ENCODE measurements at places on chromosomes 11 and 22.

DNA sequence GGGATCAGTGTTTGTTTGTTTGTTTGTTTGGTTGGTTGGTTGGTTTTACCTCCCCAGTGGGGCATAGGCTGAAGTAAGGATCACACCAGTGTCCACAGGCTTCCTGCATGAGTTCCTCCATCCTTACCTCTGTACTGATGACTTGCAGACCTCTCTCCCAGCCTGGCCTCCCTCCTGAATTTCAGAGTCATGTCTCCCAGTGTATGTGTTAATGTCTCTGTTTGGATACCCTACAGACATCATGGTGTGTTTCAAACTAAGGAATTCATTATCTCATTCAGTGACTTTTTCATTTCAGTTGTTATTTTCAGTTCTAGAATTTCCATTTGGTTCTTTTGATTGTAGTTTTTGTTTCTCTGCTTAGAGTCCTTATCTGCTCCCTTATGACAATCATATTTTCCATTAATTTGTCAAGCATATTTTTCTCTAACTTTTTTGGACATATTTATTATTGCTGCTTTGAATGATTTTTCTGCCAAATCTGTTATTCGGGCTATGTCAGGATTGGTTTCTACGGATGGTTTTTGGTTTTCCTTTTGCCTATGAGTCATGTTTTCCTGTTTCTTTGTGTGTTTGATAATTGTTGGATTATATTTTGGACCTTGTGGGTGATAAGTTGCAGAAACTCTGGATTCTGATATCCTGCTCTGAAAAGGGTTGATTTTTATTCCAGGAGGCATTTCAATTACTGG, 23.6 kb downstream of the MYEOV start:
- DNase-seq = no peak

DNA sequence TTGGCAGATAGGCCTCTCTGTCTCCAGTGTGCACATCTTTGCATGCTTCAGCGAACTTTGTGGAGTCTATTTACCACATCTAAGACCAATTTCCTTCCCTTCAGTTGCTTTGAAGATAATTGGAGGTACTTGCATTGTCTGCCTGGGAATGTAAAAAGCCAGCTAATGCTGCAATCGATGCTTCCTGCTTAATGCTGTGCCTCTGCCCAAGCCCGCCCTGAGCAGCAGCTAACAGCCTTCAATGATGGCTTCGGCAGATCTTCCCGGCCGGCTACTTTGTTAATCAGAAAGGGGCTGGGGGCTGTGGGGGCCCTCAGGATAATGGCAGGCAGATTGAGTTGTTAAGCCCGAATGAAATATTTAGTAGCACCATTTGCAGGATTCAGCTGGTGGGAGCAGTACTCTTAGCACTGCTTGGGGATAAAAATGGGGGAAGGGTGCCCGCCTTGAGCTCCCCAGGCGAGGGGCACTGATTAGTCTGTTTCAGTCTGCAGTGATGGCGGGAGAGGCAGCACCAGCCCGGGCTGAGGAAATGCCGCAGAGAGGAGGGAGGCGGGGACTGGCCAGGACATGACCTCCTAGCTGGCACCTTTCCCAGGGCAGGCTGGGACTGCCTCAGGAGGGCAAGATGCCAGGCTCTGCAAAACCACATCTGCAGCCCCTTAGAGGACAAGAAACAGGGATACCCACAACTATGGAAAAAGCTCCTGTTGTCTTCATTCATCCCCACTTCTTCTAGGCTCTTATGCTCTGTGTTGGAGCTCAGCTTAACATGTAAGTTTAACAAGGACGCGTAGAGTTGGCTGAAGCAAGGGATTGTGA, 460.0 kb downstream of the BUD13 start:
- no peak for DNase-seq

GRCh38 chr22:38259370-38259769, 13.4 kb downstream of the TMEM184B start:
- DNase-seq = no peak

- no peak for DNase-seq
Observed at GRCh38 chr22:48268771-48269552, 1506.5 kb downstream of the TBC1D22A start.

GRCh38 chr11:32280339-32280738, 155.0 kb downstream of the WT1 start:
- DNase-seq = no peak

- DNase-seq = no peak
Observed at GRCh38 chr22:23123804-23124254, 18.0 kb downstream of the RSPH14 start.

DNA sequence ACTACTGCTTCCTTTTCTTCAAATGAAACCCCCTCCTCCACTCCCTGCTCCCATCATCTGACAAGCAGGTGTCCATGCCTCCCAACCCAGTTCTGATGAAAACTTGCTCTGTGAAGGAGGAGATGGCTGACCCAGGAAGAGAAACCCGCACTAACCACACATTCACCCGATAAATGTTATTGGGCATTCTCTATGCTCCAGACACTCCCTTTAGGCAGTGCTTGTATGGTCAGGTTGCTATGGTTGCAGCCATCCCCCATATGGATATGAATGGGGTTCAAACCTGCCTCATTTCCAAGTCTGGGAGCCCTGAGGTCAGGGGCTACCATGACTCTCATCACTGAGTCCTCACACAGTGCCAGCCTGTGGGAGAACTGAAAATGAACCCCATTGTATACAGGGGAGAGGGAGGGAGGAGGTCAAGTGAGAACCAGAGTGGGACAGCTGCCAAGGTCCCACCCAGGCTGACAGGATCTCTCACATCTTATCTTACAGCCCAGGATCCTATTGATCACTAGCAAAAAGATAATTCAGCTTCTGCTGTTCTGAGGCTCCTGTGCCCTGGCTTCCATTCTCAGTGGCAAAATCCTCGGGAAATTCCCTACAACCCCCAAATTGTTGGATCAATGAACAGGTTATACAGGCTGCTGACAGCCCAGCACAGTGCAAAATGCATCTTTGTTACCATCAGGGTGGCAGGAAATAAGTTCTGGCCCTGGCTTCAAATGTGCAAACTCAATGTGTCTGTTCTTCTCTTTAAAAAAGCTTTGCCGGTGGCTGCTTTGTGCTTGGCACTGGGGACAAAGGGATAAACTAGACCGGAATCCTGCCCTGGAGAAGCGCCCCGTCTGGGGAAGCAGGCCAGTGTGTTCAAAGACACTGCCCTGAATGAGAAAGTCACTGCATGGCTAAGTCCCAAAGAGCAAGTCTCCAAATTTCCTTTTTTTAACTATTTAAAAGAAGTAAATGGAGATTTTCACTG, 22.7 kb upstream of the ACER3 start:
- no peak for DNase-seq

DNA sequence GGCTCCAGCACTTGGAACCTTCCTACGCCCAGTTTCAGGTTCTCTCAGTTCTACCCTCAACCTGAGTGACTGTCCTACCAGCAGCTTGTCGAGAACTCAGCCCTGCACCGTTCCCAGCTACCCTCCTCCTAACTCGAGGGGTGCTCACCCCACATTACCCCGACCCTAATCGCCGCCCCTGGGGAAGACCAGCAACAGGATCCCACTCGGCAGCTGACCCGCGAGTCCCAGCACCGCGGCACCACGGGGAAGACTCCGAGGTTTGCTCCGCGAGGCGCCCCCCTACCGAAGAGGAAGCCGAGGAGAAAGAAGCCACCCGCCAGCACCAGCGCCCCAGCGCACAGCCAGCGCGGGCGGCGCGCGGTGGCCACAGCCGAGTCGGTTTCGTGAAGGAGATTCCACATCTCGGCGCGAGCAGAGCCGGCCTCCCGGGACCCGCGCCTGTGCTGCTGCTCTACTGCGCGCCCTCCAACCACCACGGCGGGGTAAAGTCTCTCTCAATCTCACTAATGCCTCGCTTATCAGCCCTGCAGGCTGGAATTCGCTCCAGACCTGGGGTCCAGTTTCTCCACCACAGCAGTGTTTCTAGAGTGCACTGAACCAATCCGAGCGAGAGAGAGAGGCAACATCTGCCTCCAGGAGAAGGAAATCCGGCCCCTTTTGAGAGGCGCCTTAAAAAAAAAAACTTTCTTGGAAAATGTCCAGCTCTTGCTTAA, at the start of gene FOLH1:
Gene FOLH1 (minus strand): TSS at position 597 of the 716 bp plus-strand sequence. CDS start 193 bp downstream, at position 404.
- peak; percentile 36 for DNase-seq

- no peak for DNase-seq
Observed at GRCh38 chr11:73715541-73715940, 45.3 kb downstream of the RAB6A start.

GRCh38 chr11:89381094-89381493, 110.1 kb downstream of the NOX4 start:
- peak; percentile 89 for DNase-seq

- no peak for DNase-seq
Observed at GRCh38 chr11:93476796-93477195, 66.4 kb downstream of the SMCO4 start.

DNA sequence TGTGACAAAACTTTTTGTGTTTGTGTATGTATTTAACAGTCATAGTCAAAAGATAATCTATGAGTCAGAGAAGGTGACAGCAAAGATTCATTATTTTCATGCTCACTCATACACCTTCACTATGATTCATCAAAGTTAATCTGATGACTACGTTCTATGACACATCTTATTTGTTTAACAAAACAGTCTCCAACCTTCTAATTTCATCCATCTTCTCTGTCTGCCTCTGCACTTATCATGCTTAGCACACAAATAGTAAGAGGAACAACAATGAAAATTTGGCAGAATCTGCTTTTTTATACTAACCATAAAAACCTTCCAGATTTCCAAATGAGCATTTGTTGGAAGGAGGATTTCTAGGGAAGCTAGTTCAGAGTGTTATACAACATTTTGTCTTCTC, 568.9 kb downstream of the LUZP2 start:
- peak; percentile 4 for DNase-seq

- DNase-seq = no peak
Observed at GRCh38 chr11:11045156-11045930, 187.5 kb upstream of the ZBED5 start.

DNA sequence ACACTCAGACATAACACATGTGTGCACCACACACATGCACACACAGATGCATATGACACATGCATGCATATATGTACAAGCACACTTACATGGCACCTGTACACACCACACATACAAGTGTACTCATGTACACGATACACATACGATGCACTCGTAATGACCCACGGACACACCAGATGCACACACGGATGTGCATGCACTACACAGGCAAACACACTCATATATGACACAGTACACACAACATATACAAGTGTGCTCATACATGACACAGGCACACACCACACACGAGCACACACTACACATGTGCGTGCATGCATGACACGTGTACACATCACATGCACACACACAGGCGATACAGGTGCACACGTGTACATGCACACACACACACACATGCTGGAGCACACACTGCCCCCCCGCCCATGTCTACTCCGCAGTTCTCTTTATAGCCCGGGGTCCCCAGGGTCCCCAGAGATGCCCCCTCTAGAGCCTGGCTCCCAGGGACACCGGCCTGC, 4.8 kb upstream of the TH start:
- DNase-seq = no peak

DNA sequence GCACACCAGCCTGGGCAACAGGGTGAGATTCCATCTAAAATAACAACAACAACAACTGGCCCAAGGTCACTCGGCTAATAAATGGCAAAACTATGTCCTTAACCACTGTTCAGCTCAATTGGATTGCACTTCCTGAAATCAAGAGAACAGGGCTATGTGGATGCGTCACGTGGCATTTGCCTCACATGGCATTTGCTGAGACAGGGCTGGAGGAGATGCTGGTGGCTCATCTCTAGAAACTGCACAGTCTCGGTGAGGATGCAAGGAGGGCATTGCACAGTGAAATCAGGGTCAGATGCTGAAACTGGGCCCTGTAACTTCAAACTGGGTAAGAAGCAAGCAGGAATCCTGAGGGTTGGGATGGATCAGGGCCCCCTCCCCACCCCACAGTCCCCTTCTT, 171.9 kb downstream of the BUD13 start:
- no peak for DNase-seq

DNA sequence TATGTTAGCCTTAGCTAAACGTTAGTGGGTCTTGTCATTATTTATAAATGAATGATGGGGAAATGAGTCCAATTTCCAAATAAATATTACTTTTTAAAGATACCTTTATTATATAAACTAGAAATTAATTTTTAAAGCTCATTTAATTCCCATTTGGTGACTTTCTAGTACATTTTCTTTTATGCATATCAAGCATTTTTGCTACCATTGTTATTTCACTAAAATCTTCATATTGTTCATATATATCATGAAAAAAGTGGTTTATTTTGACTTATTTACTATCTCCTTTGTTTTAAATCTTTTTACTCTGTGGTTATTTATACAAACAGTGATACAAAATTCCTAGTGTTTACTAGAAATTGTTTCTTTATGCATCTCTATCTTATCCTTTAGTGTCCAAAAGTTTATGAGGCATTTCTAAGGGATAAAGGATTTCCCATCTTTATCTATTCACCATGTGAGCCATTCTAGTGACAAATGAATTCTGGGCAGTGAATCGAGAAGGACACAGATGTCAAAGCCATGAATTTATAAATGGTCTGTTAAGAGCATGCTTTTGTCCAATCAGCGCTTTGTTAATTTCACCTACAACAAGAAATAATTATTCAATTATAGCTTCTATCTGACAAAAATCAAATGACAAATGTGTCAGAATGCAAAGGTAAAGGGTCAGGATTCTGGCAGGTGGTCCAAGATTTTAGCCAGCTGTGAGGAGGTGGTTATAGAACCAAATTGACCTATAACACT, 70.6 kb downstream of the PRMT3 start:
- DNase-seq = no peak

- DNase-seq = no peak
Observed at GRCh38 chr22:26744892-26745808, 87.8 kb downstream of the MIAT start.

DNA sequence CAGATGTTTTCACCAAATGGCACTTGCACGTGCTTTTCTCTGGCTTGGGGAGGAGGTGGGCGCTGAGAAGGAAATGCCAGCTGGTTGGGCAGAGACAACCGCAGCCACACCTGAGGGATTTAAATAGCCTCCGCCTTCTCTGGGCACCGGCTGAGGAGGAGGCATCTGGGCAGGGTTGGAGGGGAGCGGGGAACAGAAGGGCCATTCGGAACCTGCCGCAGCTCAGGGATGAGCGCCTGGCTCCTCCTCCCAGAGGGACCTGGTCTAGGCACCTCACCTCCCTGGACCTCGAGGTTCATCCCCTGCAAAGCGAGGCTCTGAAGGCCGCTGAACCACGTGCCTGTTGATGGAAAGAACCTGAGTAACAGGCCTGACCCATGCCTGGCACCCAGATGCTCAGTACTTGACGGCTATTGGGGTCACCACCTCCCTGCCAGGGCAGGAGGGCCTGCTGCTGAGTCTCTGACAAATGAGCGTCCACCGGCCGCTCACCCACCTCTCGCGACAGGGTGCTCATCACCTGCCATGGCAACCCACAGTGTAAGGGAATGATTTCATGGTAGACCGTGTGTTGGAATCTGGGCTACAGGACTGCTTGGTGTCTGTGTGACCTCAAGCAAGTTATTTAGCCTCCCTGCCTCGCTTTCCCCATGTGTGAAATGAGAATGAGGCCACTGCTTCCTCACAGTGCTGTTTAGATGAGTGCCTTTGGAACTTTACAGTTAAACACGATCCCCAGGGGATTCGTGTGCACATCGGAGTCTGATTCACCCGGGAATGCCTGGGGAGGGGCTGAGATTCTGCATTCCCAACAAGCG, 2.0 kb upstream of the KDELR3 start:
- no peak for DNase-seq

Data from SW 1271 (cell line).